ENCODE measurements at places on chromosomes 11 and 22.

- no peak for DNase-seq
Measured at GRCh38 chr22:50691521-50691920, 18.9 kb downstream of the SHANK3 start.

DNA sequence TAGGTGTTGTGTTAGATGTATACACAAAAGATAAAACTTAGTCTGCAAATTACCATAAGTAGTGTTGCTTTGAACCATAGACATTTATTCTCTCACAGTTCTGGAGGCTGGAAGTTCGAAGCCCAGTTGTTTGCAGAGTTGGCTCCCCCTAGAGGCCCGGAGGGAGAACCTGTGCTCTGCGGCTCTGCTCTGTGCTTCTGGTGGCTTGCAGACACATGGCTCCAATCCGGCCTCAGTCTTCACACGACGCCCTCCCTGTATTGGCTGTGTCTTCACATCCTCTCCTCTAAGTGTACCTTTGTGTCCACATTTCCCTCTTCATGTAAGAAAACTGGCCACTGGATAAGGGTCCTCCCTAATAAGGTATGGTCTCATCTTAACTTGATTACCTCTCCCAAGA lies 128.4 kb downstream of the OPCML start:
- no peak for DNase-seq

DNA sequence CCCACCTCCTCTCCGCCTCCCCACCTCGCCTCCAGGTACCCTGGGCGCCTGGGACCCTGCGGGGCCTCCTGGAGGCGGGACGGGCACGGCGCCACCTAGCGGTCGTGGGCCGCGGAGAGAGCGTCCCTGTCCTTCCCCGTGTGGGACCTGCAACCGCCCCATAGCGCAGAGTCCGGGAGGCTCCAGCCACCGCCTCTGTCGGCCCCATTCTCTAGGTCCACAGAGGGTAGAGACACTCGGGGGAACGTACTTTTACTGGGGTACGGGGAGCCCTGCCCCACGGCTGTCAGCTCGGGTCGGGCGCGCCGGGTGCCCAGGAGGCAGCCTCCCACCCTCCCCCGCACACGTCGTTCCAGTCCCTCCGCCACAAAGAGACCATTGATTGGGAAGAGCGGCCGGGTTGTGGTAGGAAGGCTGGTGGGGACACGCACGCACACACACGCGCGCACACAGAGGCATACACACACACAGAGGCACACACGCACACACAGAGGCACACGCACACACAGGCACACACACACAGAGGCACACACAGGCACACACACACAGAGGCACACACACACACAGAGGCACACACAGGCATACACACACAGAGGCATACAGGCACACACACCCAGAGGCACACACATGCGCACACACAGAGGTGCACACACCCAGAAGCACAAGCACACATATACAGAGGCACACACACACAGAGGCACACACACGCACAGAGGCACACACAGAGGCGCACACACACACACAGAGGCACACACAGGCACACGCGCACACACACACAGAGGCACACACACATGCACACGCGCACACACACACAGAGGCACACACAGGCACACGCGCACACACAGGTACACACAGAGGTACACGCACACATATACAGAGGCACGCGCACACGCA lies 12.6 kb upstream of the NECTIN1 start:
- no peak for DNase-seq

DNA sequence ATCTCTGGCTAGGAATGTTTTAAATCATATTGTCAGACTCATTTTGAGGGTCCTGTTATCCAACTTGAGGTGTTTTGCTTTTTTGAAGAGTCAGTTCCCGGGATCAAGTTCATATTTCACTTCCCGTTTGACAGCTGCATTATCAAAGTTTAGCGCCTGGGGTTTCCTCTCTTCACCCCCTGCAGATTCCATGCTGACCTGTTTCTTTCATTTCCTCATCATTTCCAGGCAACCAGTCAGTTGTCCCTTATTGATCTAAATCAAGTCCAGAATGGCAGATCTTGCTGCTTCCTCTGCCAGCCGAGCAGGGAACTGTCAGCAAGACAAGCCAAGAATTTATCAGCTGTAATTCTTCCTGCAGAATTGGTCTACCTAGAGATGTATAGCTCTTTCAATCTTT lies 197.6 kb upstream of the SYN3 start:
- DNase-seq = no peak

DNA sequence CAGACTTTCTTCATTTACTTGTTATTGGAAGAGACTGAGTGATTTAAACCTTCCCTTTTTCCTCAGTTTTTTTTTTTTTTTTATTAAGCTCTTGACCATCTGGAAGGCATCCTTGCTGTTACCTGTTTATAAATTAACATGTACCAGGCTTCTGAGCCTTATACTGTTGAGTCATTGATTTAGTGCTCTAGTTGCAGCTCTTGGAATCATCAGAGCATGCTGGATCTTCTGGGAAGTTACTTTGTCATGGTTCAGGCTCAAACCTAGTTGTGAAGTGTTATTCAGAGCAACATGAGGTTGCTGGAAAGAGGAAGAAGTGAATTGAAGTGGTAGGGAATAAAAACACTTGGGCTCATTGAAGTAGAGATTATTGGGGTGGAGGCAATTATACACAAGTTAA lies 6.3 kb downstream of the ZDHHC5 start:
- no peak for DNase-seq

GRCh38 chr22:43622886-43623285 lies 189.2 kb downstream of the EFCAB6 start:
- DNase-seq = no peak

DNA sequence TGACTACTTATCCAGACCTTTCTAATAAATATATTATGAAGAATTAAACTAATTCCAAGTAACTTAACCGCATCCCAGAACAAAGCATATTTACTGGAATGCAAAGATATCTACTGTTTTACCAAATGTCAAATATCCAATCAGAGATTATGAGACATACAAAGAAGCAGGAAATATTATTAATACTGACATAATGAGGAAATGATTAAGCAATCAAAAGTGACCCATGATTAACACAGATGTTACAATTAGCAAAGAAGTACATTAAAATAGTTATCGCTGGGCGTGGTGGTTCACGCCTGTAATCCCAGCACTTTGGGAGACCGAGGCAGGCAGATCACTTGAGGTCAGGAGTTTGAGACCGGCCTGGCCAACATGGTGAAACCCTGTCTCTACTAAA lies 105.2 kb downstream of the WNT7B start:
- DNase-seq = no peak

GRCh38 chr11:82898241-82898640 lies 2.0 kb downstream of the PRCP start:
- DNase-seq = no peak

- DNase-seq = no peak
Measured at GRCh38 chr11:6022956-6023355, 7.6 kb downstream of the OR56A1 start.

DNA sequence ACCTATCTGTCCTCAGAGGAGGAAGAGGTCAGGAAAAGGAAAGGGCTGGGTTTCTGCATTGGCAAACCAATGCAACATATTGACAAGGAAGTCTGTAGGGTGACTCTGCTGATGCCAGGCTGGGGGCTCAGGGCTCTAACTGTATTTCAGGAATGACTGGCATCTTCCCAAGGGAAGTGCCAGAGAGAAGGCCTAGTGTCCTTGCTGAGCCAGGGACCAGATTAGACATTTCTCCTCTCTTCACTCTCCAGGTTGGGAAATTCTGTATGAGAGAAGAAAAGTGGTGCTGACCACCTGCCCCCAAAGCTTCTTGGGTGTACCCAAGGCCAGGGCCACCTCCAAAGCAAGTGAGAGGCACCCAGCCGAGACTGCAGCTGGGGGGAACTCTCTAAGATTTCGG lies 27.2 kb downstream of the GRIK4 start:
- no peak for DNase-seq

DNA sequence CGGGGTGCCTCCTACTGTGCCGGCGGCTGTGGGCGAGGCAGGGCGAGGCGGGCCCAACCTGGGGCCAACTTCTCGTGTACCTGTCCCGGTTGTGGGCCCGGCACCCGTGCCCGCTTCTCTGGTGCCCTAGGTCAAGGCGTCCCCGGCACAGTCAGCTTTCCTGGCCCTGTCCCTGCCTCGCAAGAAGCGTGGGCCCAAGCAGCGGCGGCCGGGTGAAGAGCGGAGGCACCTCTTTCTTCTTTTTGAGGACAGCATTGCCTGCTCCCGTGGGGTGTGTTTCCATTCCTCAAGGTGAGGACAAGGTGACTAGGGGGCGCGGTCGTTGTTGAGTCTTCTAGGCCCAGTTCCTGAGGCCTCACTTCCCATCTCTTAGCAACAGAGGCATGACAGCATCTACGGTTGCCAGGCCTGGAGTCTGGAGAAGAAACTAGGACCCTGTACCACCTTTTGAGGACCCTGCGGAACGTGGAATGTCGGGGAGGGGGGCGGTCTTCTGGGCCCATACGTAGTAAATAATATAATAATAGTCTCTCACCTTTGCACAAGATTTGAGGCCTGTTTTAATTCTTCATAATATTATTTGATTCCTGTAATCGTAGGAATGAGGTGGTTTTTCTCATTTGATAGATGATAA lies 418 bp downstream of the ACO2 start:
- DNase-seq = no peak

GRCh38 chr11:68021167-68021787 lies 9.2 kb upstream of the NDUFS8 start:
- no peak for DNase-seq

- DNase-seq = no peak
Measured at GRCh38 chr11:24688981-24689380, 192.1 kb downstream of the LUZP2 start.

GRCh38 chr11:100791860-100792259 lies 104.8 kb downstream of the ARHGAP42 start:
- DNase-seq = no peak

- DNase-seq = no peak
Measured at GRCh38 chr22:35664955-35665587, 16.8 kb downstream of the APOL6 start.

DNA sequence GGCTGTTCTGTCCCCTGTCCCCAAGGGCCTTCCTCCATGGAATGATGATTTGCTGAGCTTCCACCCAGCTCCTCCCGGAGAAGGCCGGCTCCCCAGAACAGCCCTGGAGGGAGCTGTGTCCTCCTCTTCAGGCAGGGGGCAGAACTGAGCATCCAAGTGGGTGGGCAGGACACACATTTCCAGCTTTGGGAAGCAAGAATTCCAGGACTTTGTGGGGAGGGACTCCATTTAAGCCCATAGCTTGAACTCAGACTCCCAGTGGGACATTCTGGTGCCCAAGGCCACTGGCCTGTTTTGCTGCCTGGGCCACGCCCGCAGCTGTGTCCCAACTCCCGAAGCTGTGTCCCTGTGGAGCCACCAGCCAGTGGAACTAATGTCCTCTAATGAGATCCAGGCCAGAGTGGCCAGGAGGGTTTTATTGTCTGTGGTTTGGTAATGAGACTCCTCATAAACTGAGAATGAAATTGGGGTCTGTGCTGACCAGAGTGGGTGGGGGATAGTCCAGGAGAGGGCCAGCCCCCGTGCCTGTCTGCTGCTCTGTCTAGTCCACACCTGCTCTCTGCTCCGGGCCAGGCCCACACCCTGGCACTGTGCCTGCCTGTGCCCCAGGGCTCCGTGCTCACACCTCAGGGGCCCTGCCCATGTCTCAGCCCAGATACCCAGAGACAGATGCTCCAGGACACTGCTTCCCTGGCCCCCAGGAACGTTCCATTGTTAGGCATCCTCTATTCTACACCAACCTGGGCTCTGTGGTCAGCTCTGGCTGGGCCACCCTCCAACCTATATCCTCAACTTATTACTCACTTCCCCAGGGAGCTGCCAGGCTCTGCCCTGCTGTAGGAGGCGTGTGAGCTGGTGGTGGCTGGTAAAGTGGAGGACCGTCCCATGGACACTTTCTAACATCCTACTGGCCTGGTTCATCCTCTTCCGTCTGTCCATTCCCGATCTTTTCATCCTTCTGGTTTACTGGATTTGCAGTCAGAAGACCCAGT lies 7.6 kb downstream of the NECTIN1 start:
- peak; percentile 62 for DNase-seq

- DNase-seq = no peak
Measured at GRCh38 chr11:91630916-91631673, 593.5 kb upstream of the FAT3 start.

GRCh38 chr22:45335021-45335818 lies 25.5 kb downstream of the FAM118A start:
- DNase-seq = no peak

DNA sequence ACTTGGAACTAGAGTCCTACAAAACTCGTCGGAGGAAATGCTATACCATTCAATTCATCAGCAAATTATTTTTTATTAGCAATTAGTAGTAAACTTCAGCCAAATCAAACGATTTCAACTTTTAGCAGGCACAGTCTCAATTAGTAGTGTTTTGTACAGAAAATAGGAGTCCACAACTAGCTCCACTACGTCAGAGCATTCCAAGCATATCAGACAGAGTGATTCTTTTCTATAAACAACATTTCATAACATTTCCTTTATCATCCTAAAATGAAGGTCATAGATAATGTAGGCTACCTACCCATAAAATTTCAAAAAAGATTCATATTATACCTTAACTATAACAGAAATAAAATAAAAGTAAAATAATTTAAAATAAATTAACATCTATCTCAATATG lies 169.9 kb downstream of the KIF18A start:
- no peak for DNase-seq

GRCh38 chr22:41576877-41577276 lies 12.8 kb downstream of the PMM1 start:
- peak; percentile 49 for DNase-seq

- no peak for DNase-seq
Measured at GRCh38 chr22:49730656-49731055, 97.0 kb downstream of the BRD1 start.

DNA sequence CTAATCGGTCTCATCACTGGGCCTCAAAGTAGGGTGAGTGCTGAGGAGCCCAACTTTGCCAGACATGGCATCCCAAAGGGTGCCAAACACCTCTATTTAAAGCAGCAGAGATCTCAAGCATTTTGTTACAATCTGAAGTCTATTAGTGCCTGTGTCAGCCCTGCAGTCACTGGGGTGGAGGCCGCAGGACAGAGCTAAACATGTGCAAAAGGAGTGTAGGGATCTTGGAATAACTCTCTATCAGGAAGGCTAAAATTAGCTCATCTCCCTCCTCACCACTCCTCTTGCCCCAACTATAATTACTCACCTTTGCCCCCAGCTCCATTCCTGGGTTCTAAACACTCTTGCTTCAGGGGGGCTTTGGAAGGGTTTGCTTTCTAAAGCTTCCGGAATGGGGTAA lies 87.5 kb downstream of the TIMP3 start:
- no peak for DNase-seq

DNA sequence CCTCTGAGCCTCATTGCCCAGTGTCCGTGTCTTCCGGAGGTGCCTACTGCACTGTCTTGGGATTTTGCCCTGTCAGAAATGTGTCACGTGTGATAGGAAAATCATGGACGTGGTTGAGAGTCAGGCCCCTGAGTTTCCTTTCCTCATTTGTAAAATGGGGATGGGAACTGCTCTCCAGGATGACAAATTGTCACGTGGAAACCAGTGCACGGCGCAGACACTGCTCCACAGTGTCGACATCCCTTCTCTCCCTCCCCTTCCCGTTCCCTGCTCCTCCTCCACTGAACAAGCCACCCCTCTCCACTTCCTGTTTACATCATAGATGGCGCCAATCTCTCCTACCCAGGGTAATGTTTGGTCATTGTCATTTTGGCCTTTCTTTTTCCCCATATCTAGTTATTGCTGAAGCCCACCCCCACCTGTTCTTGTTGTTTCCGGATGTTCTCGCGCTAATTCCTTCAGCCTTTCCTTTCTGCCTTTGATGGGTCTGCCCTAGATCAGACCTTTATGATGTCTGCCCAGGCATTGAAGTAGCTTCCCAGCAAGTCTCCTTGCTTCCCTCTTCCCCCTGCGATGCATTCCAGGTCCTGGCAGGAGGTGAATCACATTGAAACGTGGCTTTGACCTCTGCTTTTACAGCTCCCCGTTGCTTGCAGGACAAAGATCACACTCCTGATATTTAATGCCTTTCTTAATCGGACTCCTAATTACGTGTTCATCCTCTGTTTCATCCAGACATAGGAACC lies 91.8 kb downstream of the TBC1D22A start:
- peak; percentile 83 for DNase-seq

All from H4 (cell line).